ENCODE measurements at places on chromosomes 1 and 21.

DNA sequence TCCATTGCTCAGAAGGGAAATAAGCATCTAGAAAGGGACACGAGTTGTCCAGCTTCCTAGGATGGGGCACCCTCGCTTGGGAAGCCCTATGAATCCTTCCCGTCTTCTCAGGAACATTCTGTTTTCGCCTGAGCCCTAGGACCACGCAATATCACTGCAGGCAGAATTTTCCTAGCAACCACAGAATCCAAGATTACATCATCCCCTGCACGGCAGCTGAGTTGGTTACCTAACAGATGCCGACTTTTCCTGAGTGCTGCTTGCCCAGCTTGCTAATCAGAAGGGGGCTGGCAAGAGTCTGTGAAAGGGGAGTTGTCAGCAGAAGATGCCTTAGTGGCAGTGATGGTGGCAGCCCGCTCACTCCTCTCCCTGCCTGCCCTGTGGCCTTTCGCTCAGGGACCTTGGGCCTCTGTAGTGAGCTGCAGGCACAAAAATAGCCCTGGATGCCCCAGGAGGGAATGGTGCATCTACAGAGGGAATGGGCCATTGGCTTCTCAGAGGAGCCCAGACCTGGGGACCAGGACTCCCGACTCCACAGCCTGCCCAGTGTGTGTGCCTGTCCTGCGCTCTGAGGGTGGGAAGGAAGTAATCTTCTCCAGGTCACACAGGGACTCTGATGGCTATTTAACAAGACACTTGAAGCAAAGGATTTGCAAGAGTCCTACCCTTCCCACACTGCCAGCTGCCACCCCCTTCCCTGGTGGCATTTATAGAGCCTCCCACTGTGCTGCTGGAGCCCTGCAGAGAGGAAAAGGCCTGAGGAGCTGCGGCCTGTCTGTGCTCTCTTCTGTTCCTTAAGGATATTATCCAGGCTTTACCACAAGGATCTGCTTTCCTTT lies 28.9 kb upstream of the CLSTN1 start:
- DNase-seq, result no peak

- DNase-seq, result no peak
Observed at GRCh38 chr1:96522927-96523326, 198.7 kb upstream of the PTBP2 start.

GRCh38 chr1:111973150-111973790 lies 16.2 kb downstream of the KCND3 start:
- DNase-seq, result no peak

DNA sequence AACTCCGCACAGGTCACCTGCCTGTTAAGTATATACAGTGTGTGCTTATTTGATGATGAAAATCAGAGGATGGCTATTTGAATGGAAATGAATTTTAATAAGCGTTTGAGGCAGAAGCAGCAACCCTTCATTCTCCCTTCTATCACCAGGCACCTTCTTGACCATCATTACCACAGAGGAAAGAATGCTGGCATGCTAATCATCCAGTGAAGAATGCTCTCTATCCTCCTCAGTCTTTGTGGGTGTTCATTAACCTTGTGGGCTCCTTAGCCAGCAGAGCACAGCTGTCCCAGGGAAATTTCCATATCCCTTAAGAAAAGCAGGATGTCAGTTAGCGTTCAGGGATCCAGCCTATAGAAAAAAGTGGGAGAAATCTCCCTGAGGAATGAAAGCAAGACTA lies 428.0 kb upstream of the CAMK1G start:
- no peak for DNase-seq
